NCI-H1694 (cell line): ENCODE measurements at places on chromosomes 7 and 10.

DNA sequence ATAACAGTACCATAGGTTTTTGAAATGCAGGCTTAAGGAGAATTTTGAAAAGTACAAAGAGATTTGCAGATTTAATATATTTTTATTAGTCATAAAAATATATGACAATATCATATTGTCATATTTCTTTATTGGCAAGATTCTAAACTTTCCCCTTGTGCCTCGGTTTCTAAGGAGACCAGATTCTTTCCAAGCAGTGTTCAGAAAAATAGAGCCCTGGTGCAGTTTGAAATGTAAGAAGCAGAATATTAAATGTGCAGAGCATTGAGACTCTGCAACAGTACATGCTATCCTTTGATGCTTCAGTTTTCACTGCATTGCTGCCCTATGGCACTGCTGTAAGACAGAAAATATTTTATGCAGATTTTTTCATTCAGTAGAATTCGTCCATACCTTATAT, 243.2 kb downstream of the CCDC3 start:
- DNase-seq: no peak

DNA sequence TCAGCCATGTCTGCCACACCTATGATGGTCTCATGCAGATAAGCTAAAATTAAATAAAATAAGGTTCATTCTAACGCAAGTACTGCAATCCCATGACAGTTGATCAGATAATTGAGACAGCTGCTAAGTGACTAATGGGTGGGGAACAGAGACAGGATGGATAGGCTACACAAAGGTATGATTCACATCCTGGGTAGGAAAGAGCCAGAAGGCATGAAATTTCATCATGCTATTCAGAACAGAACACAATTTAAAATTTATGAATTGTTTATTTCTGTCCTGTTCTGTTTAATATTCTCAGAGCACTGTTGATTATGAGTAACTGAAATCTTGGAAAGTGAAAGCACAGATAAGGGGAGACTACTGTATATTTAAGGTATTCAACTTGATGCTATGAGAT, 381.8 kb upstream of the SORCS1 start:
- DNase-seq: no peak

- no peak for DNase-seq
Measured at GRCh38 chr7:2470204-2471021, 5.8 kb downstream of the GRIFIN start.

DNA sequence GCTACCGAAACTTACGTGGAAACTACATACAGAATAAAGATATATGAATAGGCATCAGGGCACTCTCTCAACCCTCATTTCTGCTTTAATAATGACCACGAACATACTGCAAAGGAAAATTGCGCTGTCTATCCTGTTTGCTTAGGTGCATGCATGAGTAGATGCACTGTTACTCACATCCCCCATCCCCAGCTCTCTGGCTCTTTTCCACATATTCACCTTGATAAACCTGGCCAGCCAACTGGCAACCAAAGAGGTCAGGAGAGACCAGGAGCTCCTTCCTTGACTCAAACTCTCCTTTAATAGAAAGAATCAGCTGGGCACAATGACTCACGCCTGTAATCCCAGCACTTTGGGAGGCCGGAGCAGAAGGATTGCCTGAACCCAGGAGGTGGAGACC, 29.6 kb downstream of the HIBADH start:
- DNase-seq: no peak

DNA sequence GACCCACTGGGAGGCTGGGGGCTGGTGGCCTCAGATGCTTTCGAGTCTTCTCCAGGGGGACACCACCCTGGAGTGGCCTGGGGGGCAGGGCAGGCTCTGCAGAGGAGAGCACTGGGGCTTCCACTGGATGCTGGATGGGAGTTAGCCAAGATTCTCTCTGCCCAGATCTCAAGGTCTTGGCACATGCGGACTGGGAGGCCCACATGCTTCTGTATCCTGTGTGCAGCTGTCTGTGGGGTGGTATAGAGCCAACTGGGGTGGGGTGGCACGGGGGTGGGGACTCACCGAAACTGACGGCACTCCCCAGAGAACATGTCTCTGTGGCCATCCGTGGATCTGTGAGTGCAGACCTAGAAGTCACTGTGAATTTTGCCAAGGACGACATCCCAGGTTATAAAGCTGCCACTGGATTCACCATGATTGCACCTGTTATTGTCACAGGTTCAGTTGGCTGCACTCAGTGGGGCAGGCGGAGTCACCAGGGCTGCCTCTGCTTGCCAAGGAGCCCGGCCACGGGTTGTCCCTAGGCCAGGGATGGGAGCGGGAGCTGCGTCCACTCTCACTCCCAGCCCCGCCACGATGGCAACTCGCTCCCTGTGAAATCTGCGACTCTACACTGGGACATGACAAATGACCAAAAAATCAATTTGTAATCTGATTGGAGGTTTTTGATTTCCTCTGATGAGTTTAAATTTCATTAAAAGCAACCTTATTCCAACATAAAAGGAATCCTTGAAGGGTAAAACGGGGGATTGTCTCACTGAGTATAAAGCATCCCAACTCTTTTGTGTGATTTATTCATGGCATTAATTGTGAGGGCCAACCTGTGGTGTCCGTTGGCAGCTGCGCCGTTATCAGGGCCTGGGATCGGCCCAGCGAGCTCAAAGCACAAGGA, 131.3 kb downstream of the EBF3 start:
- DNase-seq: no peak
